ENCODE measurements at places on chromosomes 5 and 9. TPM values are rescaled to one million over a fixed set of nuclear protein-coding genes. Genes with fewer than 3 reads are reported as not detected.

Gene BTNL8
- total RNA-seq = not detected

Gene MPDZ
- 3.2 TPM for total RNA-seq

Gene SPINK7
- total RNA-seq = 264 TPM

Gene CDC20B
- not detected for total RNA-seq

DNA sequence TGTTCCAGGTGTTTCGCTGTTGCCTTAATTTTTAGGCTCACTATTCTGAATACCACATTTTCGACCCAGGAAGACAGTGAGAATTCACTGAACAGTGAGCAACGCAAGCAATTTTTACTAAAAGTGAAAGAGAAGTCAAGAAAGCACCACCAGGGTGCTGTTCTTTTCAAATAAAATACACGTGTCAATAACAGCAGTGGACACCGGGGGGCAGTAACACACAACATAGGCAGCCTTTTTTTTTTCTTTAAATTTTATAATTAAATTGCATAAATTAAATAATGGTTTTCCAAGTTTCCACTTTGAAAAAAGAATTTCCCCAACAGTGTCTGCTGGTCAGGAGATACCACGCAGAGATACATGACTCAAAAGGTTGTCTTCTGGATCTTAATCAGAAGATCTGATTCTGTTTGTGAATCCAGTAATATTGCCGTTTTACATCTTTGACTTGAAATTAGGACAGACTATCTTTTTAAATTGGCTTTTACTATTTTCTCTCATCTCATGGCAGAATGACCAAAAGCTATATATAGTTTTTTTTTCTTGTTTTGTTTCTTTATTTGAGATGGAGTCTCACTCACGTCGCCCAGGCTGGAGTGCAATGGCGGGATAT, 47.1 kb upstream of the SH3GL2 start:
- DNase-seq = no peak

GRCh38 chr9:73736270-73736669, 584.6 kb downstream of the ANXA1 start:
- no peak for DNase-seq

GRCh38 chr9:111094433-111094924, 56.2 kb upstream of the LPAR1 start:
- DNase-seq = no peak

DNA sequence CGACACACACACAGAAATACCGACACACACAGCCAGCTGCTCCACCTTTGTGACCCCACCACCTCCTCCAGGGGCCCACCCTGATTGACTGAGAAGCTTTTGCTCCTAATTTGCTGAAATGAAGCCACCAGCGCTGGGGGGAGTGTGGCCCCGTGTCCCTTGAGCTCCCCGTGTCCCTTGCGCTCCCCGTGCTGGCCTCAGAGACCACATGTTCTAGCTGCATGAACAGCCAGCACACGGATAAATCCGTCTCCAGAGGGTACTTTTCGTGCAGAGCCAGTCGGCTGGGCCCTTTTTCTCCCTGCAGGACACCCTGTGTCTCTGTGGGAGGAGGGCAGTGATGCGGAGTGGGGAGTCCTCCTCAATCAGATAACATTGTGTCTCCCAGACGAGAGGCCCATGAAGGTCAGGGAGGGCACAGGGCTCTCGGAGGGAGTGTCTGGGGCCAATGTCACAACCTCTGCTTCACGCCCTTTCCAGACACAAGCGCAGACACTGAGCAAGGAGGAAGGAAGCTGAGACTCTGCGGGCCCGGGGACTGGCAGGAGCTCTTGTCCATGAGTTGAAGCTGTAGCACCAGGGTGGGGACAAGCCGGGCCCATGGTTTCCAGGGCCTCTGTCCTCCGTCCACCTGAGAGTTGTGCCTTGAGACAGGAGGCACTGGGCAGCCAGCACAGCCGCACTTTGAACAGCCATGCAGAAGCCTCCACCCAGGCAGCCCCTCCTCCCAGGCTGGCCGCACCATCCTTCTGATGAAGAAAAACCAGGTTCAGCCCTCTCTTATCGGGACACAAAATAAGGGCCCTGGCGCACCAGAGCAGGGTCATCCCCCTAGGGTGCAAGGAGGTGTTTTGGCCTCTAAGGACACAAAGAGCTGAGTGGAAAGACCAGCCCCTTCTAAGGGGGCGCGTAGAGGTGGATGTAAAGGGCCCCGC, 36.4 kb upstream of the SLC6A19 start:
- DNase-seq = no peak

DNA sequence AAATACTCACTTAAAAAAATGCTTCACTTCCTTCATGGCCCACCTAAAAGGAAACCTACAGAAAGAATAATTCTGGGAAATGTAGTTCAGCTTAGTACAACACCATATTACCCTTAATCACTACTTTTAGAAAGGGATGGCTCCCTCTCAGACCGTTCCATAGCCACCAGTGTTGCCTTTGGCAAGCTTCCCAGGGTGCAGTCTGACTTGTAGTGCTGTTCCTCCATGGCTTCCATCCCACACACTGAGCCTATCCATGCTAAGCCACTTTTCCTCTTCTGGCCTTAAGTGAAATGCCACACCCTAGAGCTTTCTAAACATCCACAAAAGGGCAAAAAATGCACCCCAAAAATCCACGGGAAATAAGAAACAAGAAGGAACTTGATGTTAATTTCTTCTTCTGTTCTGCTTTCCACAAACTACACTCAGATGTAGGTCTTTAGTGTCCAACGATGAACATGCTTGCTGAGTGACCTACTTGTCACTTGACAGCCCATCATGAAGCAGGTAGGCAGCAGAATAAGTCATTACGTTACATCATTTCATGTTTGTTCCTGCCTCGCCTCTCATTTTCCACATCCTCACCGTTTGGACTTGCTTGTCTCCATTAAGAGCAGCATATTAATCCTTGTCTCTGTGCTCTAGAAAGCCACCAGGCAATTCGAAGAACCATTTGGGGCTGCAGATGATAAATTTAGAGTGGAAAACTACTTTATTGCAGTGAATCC, 391.1 kb upstream of the GRAMD2B start:
- no peak for DNase-seq

DNA sequence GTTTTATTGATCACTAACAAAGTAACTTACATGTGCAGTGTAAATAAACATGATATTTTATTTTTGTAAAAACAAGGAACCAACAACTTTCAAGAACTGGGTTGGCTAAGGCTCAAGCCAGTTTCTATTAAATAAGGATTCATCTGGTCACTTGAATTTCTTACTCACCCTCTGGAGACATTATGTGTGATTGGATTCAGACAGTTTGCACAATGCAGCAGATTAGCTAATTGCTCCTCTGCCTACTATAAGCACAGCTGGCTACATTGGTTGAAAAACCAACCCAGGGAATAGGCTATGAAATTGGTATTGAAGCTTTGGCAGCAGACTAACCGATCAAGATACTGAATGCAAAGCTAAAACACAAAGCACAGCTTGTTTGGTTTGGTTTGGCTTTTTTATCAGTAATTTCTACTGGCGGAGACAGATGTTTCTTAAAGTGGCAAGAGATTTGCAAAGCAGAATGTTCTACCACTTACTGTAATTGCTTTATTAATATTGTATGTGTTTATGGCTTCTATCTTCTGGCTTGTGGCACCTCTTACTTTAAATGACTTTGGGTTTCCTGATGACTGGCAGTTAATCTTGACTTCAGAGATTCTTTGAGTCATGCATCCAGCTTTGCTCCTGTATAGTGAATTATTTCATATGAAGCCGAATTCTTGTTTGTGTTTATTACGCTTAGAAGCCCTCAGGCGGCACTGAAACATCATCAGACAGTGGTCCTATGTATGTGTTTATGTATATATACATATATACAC, 231.5 kb downstream of the MPDZ start:
- DNase-seq = no peak

- DNase-seq = no peak
These were observed 9.2 kb downstream of the TSTD2 start for GRCh38 chr9:97623946-97624345.

DNA sequence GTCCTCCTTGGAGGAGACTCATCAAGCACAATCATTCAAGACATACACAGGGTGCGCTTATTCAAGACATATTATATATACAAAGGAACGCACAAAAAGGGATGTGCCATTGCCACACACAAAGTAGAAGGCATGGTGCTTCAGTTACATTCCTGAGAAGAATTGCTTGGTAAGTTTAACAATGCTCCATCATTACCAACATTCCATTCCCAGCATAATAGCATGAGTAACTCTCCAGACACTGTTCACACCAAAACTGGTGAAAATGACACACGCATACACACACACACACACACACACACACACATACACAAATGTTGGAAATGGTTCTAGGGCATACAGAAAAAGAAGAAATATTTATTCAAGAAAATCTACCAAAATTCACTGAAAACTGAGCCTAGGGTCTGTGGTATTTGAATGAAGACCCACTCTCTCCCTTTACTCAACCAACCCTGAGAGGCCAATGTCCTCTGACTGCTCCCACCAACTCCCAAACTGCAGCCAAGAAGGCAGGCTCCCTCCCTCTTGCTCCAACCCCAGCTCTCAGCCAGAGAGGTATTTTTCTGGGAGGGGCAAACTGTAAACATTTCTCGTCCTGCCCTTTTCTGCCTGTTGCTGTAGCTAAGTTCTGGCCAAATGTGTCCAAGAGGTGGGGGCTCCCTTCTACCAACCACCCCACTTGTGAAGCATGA, 19.9 kb downstream of the UGT3A1 start:
- DNase-seq = no peak

DNA sequence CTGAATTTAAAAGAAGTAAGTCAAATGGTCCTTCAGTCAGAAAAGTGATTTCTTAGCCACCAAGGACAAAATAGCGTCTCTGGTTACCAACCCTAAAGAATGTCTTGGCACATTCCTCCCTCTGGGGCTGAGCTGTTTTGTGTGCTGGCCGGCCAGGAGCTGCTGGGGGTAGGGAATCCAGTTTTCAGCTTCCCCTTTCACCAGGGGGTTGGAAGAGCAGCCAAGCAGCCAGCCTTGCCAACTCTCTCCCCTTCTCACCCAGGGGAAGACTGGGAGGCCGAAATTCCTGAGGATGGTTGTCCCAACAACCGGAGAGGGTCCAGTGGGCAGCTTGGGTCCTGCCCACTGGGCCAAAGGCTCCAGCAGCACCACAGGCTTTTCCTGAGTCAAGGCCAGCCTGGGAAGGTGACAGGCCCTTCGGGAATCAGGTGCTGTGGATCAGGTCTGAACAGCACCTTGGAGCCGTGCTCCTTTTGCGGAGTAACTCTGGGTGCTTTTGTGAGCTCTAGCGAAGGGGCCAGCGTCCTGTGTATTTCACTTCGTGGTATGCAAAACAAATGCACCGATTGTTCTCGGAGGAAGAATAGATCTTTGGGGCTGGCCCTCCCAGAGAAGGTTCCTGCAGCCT, 4.2 kb downstream of the WWC1 start:
- no peak for DNase-seq

DNA sequence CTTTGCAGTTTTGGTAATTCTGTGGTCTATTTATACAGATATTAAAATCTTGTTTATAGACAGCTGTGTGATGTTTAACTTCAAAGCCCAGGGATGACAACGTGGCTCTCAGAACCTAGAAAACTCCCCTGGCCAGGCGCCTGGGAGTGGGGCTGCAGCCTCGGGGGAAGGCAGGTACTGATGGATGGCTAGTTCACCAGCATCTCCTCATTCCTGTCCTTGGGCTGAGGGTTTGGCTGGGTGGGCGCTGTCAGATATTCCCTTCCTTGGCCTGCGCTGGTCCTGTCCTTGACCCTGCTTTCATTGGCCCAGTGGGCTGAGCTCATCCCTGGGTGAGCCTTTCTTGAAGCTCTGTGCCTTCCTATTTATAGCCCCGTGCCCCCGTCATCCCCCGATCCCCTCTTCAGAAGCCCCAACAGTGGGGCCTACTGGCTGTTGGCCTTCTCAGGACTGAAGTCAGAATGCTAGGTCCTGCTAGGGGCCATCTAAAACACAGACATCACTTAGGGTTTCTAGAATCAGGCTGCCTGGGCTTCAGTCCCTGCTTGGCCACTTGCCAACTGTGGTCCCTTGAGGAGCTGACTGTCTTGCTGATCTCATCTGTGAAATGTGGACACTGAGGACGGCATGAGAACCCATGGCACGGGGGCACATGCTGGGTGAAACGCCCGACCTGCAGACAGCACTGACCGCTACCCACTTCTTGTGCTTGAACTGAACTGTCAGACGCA, 20.9 kb downstream of the SH3GLB2 start:
- DNase-seq = no peak
